ENCODE measurements at places on chromosomes 16 and 17.
A peak's percentile ranks its signal among the peaks of the same experiment; 100 is the strongest.

DNA sequence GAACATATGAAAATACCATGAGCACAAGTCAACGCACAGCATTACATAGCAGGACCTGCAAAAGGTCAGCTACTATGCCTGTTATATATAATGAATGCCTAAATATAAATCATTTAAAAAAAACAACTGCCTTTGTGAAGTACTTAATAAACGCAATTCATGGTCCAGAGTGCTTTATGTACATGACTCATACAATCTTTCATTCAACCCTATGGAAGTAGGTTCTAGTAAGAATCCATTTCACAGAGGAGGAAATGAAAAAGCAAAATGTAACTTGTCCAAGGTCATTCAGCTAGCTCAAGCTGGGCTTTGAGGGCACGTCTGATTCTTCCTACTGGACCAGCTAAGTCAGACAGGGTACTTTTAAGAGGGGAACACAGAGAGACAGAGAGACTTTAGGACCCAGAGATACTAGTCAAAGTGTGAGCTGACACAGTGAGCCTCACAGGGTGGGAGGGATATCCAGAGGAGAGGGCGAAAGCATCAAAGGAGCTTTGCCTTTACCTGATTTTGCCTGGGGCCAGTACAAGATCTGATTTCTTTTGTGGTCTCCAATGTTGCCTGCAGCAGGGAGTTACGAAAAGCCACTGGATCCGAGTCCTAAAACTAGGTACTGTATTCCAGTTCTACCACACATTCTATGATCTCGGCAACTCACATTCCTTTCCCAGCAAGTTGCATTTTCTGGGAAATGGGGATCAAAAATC, 83.4 kb upstream of the ZFHX3 start:
- DNase-seq: no peak

DNA sequence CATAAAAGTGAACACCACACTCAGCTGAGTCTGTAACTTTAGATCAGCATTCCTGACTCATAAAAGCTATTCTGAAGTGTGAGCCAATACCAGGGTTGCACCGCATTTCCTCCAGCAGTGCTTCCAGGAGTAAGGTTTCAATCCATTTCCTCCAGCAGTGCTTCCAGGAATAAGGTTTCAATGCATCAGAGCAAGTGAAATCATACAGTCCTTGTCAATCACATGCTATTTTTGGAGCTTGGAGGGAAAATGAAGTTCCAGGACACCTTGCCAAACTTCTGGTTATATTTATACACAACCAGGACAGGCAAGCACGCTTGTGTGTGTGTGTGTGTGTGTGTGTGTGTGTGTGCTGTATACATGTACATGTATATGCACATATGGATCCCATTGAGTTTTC, 327.6 kb downstream of the GRIN2A start:
- DNase-seq: no peak

DNA sequence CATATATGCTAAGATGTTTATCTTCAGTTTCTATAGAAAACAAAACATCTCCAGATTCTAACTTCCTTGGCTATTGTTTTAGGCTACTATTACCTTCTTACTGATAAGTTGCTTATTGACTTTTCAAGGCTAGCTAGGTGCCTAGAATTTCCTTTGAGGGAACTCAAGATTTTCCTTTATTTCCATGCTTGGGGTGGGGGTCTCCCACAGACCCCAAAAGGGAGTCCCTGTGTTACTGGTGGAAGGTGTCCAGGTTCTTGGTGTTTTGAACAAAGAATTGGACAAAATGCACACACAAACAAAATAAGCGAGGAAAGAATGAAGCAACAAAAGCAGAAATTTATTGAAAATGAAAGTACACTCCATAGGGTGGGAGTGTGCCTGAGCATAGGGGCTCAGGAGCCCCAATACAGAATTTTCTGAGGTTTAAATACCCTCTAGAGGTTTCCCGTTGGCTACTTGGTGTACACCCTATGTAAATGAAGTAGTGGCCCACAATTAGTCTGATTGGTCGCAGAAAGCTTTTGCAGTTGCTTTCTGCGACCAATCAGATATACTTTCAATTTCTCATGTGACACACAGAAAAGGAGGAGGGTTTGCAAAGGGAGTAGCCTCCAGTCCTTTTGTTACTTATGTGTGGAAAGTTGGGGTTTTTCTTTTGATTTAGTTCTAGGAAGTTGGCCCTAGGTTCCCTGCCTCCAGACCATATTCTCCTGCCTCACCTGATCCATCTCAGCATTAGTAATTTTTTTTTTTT, 67.5 kb downstream of the MARF1 start:
- no peak for DNase-seq

DNA sequence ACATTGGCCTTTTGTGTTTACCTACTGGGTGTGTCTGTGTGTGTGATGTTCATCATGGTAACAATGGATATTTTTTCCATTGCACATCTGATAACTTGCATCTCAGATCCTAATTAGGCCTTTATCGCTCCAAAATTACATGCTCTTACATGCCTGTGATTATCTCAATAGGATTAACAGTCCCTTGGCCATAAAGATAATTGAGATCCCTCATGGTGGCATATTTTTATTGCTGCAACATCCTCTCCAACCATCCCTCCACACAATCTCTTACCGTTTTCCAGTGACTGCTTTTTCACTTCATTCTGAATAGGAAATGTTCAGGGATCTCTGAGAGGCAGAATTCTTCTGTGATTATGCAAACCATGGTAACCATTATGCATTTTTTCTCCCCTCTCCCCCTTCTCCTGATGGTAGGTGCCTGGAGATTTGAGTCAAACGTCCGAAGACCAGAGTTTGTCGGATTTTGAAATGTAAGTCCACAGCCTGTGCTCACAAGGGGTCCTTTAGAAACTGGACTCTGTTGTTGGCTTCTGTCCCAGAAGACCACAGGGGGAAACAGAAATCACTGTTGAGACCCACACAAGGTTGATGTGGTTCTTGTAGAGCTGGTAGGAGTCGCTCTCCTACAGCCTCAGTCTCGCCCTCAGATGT, 405.5 kb downstream of the CPPED1 start:
- DNase-seq: no peak

- no peak for DNase-seq
Observed at GRCh38 chr17:79748295-79749099, 17.8 kb downstream of the ENPP7 start.

- DNase-seq: no peak
Observed at GRCh38 chr17:31453896-31454295, 62.4 kb downstream of the RAB11FIP4 start.

GRCh38 chr17:40151414-40151963, 11.2 kb downstream of the CASC3 start:
- DNase-seq: no peak

GRCh38 chr17:64058621-64059020, 38.2 kb upstream of the ICAM2 start:
- no peak for DNase-seq

GRCh38 chr17:2123375-2124251, 68.7 kb downstream of the HIC1 start:
- DNase-seq: no peak

- peak; percentile 31 for DNase-seq
Observed at GRCh38 chr17:67390646-67391361, 13.7 kb downstream of the PITPNC1 start.

GRCh38 chr17:15466131-15466530, 1.3 kb downstream of the CDRT4 start:
- no peak for DNase-seq

DNA sequence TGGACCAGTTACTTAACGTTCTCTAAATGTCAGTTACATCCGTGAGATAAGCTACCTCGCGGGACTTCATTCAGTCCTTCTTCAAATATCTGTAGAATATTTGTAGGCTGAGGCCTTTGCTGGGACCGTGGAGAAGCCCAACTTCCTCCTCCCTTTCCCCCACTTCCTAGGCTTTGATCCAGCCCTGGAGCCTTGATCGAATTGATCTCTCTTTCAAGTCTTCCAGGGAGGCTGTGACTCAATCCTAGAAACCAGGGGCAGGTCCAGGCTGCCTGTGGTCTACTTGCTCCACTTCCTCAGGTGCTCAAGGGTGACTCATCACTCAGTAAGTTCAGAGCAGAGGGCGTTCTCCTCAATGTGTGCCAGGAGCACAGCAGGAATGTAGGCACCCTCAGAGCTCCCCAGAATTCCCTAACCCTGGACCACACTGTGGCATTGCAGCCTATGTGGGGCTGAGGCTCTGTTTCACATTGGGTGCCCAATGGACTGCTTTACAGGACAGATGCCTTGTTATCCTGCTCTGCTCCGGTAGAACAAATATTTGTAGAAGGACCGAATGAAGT, 11.2 kb upstream of the CEP20 start:
- no peak for DNase-seq

- DNase-seq: no peak
Observed at GRCh38 chr16:66660422-66661209, 35.9 kb downstream of the CMTM4 start.

DNA sequence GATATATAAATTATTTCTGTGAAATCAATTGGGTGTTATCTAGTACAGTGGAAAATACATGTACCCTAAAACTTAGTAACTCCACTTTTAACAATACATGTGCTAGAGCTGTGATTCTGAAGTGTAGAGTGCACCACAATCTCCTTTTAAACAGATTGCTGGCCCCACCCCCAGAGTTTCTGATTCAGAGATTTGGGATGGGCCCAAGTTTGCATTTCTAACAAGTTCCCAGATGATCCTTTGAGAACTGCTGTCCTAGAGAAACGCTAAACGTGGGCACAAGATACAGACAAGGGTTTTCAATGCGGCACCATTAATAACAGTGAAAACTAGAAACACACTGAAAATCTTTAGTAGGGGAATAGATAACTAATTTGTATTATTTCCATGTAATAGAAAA, 49.2 kb downstream of the NXPH3 start:
- no peak for DNase-seq

DNA sequence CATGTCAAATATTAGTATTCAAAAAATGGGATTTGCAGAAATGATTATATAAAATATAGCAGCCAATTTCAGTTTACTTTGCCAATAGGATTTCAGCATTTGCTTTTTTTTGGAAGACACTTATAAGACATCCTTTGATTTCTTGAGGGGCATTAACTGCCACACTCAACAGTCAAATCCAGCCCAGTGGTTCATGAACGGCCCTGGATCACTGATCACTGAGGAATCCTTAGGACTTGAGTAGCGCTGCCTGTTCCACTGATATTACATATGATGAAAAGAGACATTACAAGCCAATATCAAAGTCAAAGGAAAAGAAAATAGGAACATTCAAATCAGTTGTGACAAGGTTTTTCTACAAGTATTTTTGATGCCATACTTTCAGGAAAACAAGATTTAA, 21.0 kb upstream of the YWHAE start:
- DNase-seq: no peak

DNA sequence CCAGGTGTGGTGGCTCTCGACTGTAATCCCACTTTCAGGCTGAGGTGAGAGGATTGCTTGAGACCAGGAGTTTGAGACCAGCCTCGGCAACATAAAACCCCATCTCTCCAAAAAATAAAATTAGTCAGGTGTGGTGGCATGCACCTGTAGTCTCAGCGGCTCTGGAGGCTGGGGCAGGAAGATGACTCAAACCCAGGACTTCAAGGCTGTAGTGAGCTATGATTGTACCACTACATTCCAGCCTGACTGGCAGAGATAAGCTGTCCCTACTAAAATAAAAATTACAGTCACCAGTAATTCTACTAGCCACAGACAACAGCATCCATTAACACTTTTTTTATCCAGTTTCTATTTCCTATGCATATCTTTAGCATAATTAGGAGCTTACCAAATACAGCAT, 176.3 kb downstream of the CPPED1 start:
- no peak for DNase-seq

DNA sequence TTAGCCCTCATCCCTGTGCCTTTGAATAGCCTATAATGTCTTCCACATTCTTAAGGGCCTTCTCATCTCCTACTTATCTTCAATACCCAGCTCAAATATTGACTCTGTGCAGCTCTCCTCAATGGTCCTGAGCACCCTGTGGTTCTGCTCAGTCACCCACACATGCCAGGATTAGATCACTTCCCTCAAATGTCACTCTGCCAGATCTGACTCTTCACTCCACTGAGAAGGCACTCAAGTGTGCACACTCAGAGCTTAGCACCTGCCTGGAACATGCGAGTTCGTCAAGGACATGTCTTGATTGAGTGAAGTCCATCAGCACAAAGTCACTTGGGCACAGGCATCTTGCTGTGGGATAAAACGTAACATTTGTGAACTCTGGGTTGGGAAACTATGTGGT, 404.8 kb downstream of the CDH13 start:
- DNase-seq: no peak

DNA sequence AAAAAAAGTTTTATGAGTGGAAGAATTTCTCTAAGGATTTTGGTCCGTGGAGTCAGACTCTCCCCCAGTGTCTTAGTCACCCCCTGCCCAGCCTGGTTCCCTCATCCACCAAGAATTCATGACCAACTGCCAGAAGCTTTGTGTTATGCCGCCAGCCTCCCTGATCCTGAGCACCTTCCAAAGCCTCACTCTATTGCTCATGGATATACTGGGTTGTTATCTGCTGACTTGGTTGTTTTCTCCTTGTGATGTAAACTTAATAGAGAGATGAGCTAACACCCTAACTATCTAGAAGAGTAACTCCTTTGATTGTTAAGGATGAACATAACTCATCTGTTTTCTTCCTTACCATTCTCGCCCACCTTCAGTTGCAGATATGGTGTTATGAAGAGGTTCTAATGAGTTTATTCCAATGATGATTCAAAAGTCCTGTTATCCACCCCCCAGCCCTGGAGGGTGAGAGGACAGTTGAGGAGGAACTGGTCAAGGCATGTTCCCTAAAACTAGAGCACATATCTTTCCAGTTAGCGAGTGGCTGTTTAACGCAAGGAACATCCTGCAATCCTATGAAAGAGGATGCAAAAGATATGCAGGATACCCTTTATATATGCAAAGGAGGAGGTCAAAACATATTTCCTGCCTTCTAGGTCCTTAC, 1.5 kb upstream of the PSMD3 start:
- DNase-seq: no peak

DNA sequence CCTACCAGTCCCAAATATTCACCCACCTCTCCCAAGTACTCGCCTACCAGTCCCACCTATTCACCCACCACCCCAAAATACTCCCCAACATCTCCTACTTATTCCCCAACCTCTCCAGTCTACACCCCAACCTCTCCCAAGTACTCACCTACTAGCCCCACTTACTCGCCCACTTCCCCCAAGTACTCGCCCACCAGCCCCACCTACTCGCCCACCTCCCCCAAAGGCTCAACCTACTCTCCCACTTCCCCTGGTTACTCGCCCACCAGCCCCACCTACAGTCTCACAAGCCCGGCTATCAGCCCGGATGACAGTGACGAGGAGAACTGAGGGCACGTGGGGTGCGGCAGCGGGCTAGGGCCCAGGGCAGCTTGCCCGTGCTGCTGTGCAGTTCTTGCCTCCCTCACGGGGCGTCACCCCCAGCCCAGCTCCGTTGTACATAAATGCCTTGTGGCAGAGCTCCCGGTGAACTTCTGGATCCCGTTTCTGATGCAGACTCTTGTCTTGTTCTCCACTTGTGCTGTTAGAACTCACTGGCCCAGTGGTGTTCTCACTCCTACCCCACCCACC, 29.8 kb downstream of the POLR2A start:
- no peak for DNase-seq

- DNase-seq: no peak
Observed at GRCh38 chr16:19883296-19883965, 1.2 kb downstream of the GPRC5B start.

Data from stimulated activated CD8-positive, alpha-beta memory T cell treated with anti-CD3 and anti-CD28 coated beads, Interleukin-2, amount 100 ng/mL, for 1 hour (primary cell).